Umbilical cord (tissue), 2 donors: ENCODE measurements at places on chromosomes 16 and 17. TPM values are rescaled to one million over a fixed set of nuclear protein-coding genes. Genes with fewer than 3 reads are reported as not detected.

DNA sequence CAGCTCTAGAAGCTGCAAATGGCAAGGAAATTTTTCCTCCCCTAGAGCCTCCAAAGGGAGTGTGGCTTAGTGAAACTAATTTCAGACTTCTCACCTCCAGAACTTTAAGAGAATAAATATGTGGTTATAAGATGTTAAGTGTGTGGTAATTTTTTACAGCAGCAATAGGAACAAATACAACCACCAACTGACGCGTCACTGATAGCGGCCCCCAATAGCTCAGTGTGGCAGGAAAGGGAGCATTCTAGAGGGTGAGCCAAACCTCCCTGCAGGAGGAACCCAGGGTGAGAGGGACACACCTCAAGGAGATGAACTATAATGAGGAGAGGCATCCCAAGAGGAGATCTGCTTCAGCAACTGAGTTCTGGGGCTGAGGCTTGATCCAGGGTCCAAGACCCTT lies 4.0 kb downstream of the CCL4 start:
- no peak for DNase-seq

DNA sequence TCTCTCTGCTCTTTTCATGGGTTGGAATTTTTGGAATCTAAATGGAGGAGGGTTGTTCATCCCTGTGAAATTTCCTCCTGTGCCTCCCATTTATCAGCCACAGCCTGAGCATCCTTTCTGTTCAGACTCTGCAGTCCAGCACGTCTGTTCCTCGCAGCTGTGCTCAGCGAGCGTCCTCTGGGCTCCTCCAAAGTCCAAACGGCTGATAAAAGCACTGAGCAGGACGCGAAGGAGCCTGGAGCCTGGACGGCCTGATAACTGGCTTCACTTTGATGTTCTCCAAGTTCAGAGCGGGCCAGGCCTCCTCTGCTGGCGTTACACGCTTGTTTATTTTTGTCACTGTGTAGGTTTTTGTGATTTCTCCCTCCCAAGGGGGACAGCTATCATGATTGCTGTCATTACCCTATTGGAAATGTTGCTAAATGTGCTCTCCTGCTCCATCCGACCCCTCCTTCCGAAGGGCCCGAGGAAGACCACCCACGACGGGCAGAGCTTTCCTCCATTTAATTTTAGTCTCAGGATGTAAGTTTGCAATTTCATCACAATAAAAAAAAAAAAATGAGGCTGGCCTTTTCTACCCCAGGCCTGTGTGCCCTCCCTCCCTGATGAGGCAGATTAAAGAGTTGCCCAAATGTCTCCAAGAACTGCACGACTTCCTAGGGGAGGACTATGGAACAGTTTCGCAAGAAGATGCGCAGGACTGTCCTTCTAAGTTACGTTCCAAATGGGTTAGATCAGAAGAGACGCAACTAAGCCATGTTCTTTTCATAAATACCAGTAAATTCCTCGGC lies 290.5 kb upstream of the FOXF1 start:
- DNase-seq: peak; percentile 83

- DNase-seq: no peak
Measured at GRCh38 chr17:67549820-67550219, 167.9 kb upstream of the NOL11 start.

The CLDN7 gene
- 14.2 TPM for total RNA-seq

- DNase-seq: no peak
Measured at GRCh38 chr17:41810659-41811548, 845 bp downstream of the P3H4 start.

- no peak for DNase-seq
Measured at GRCh38 chr16:46765050-46765449, 16.9 kb upstream of the MYLK3 start.

The YWHAE gene
- total RNA-seq: 182 TPM

- DNase-seq: no peak
Measured at GRCh38 chr16:17566656-17567450, 96.1 kb upstream of the XYLT1 start.

DNA sequence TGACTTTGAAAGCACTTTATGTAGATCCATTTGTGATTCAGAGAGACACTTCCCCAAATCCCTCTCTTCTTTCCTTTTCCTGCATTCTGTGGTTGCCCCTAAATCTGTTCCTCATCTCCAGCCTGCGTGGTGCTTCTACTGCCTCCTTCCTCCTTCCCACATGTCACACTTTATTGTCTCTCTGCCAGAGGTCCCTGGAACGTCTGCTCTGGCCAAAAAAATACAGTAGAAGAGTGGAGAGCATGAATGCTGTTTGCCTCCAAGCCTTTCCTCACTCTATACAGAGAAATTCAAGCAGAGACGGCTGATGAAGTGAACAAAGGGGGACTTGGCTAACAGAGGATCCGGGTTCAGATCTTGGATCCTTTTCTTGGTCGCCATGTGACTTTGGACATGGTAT lies 22.8 kb upstream of the IRX3 start:
- no peak for DNase-seq

DNA sequence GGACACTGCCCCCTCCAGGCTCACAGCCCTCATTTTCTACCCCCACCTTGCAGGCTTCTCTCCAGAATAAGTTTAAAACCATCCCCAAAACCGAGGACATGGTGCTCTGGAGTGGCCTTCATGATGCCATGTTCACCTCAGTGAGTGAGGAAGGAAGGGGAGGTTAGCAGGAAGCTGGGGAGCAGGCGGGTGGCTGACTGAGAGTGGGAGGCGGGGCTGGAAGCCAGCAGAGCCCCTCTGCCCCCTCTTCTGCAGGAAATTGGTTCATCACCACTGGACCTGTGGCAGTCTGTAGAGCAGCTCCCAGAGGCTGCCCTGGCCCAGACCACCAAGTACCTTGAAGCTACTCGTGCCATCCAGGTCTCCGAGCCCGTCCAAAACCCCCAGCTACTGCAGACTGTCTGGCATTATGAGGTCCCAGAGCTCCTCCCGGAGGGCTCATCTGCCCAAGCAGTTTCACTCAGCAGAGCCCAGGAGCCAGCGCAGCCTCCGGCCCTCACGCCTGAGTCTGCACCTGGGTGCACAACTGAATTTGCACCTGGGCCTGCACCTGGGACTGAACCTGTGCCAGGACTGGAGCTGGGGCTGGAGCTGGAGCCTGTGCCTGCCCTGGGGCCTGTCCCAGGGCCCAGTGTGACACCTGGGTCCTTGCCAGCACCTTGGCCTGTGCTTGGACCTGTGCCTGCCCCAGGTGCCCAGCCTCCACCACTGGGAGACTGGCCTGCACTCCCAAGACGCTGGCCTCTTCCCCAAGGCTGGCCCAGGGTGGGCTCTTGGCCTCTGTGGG lies 19.0 kb downstream of the C16orf96 start:
- DNase-seq: no peak

DNA sequence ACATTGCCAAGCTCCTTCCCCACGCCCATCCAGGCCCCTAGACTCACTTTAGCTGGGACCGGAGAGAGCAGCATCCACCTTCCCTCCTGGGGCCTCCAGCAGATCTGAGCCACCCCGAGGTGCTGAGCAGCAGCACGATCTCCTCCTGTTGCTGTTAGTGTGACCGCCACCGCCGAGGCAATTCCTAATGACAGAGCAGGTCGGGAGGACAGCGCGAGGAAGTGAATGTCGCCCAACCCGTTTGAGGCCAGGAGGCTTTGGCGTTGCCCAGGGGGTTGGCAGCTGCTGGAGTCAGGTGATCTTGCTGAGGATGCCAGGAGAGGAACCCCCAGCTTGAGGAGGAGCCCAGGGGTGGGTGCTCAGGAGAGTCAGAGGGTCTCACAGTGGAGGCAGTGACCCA lies at the start of gene RNF222:
TSS of gene RNF222 (minus strand) at position 192 of the 400 bp plus-strand sequence. CDS start 4,366 bp downstream, outside the sequence.
- DNase-seq: no peak

The ARL5C gene
- total RNA-seq: 2.6 TPM

The ABCC12 gene
- total RNA-seq: not detected

DNA sequence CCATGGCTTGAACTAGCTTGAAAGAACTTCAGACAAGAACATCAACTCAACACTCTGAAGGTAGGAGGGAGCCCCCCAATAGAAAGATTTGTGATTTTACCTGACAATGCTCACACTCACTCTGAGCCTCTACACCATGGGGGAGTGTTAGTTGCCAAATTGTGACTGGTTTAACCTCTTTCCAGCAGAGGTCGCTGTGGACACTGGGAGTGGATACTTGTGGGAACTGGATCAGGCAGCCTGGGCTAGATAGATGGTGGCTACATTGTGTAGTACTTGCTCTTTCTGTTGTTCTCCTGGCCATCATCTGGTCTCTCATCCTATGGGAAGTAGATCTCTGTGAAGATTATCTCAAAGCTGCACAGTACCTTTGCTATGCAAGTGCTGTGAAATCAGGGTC lies 2.9 kb downstream of the SMPD3 start:
- DNase-seq: no peak

The SLC35G3 gene
- total RNA-seq: 0.48 TPM

- DNase-seq: no peak
Measured at GRCh38 chr17:5131146-5131715, 15.4 kb downstream of the USP6 start.

The ENO3 gene
- 12.0 TPM for total RNA-seq

GRCh38 chr17:79466562-79467350 lies 144.1 kb downstream of the RBFOX3 start:
- no peak for DNase-seq
